ENCODE measurements at places on chromosomes 4 and X.
A peak's percentile ranks its signal among the peaks of the same experiment; 100 is the strongest.

DNA sequence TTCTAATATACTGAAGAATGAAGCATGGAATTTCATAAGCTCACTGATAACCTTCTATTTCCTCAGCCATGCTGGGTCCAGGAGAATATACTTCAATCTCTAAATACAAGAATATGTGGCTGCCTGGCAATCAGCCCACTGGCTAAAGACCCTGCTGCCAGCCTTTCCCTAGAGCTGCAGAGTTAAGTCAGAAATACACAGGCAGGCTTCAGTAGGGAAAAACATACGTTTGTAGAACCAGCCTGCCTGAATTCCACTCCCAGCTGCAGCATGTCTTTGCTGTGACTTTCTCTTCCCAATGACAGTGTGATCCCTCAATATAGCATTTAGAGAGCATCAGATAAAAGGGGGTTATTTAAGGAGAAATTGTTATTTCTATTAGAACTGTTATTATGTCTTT, 289.1 kb downstream of the PCDH19 start:
- DNase-seq = no peak

- no peak for DNase-seq
Measured at GRCh38 chrX:40170830-40171512, 73.2 kb upstream of the BCOR start.

GRCh38 chr4:66804979-66805378, 740.3 kb downstream of the CENPC start:
- no peak for DNase-seq

DNA sequence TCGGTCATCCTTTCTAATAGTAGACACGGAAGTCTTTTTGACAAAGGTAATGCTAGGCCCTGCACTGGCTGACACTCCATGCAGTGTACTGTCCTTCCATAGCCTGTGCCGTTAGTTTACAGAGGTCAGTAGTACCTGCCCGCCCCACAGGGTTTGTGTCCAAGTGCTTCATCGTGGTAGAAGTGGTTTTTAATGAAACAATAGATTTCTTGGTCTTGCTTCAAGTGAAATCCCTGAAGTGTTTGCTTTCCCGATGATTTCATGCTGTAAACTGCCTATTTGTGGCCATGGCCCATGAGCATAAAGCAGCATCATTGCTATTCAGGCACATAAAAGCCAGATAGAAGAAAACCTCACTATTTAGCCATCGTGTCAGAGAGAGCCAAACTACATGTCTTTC, 139.3 kb downstream of the GPR143 start:
- DNase-seq = no peak

GRCh38 chr4:81684352-81684751, 212.6 kb upstream of the RASGEF1B start:
- no peak for DNase-seq

- no peak for DNase-seq
Measured at GRCh38 chrX:103201041-103201440, 13.9 kb upstream of the BEX4 start.

GRCh38 chrX:64456828-64457227, 61.6 kb upstream of the MTMR8 start:
- DNase-seq = no peak

GRCh38 chrX:140723121-140723715, 13.7 kb downstream of the LINC00632 start:
- DNase-seq = no peak

GRCh38 chrX:101617211-101618191, at the start of gene ARMCX6:
Gene ARMCX6 (minus strand): TSS chrX:101618000. CDS start chrX:101616620, 1,380 bp downstream.
- DNase-seq = peak; percentile 83

DNA sequence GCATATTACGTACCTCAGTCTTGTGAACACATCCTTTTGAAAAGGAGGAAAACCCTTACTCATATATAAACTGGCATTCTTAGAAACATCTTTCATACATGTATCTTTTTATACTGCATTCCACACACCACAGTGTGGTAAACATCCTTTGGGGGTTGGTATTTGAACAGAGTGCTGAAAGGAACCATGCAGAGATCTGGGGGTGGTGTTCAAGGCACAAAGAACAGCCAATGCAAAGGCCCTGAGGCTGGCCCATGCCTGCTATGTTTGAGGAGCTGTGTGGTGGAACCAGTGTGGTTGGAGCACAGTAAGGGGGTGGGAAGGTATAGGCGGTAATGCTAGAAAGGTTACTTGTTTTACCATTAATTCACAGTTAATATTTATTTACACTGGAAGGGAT, 2.0 kb downstream of the ELK1 start:
- no peak for DNase-seq

- no peak for DNase-seq
Measured at GRCh38 chr4:38072578-38072977, 112.4 kb downstream of the PTTG2 start.

- DNase-seq = no peak
Measured at GRCh38 chrX:139823806-139824205, 109.0 kb downstream of the ATP11C start.

GRCh38 chr4:148649652-148650331, 207.6 kb upstream of the NR3C2 start:
- no peak for DNase-seq

DNA sequence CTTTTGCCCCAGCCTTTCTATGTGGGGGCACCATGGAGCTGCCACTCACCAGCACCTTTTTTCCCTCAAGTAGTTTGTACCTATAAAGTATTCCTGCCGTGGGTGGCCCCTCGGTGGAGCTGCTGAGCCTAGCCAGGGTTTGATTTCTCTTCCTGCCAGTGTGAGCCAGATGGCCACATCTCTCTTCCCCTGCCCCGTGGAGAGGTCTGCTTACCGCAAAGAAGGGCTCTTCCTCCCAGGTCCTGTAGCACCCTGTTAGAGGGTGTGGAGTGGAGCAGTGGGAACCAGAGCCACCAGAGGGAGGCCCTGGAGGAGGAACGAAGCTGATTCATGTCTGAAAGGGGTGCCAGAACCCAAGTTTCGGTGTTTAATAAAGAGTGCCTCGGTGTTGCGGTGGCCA, 95.4 kb downstream of the PTTG2 start:
- DNase-seq = no peak

- DNase-seq = no peak
Measured at GRCh38 chr4:95610061-95610569, 61.3 kb upstream of the UNC5C start.

- no peak for DNase-seq
Measured at GRCh38 chr4:177128306-177128705, 181.4 kb upstream of the NEIL3 start.

- no peak for DNase-seq
Measured at GRCh38 chr4:176191974-176192373, 3.4 kb downstream of the SPATA4 start.

GRCh38 chrX:43949669-43950068, 23.5 kb downstream of the NDP start:
- DNase-seq = peak; percentile 18

- DNase-seq = no peak
Measured at GRCh38 chrX:45900766-45901615, 644.2 kb downstream of the ZNF674 start.
